ENCODE measurements at places on chromosomes 13 and 19.
A peak's percentile ranks its signal among the peaks of the same experiment; 100 is the strongest.

- DNase-seq: peak; percentile 17
- H3K4me3 ChIP-seq: no peak overlapping the region
- H3K4me1 ChIP-seq: no peaks in the 10 kb centered on the region
- H3K27ac ChIP-seq: no peak overlapping the region
- no peaks in the 10 kb centered on the region for H3K27me3 ChIP-seq
Measured at GRCh38 chr19:42121656-42122069, 10.6 kb downstream of the POU2F2 start.

DNA sequence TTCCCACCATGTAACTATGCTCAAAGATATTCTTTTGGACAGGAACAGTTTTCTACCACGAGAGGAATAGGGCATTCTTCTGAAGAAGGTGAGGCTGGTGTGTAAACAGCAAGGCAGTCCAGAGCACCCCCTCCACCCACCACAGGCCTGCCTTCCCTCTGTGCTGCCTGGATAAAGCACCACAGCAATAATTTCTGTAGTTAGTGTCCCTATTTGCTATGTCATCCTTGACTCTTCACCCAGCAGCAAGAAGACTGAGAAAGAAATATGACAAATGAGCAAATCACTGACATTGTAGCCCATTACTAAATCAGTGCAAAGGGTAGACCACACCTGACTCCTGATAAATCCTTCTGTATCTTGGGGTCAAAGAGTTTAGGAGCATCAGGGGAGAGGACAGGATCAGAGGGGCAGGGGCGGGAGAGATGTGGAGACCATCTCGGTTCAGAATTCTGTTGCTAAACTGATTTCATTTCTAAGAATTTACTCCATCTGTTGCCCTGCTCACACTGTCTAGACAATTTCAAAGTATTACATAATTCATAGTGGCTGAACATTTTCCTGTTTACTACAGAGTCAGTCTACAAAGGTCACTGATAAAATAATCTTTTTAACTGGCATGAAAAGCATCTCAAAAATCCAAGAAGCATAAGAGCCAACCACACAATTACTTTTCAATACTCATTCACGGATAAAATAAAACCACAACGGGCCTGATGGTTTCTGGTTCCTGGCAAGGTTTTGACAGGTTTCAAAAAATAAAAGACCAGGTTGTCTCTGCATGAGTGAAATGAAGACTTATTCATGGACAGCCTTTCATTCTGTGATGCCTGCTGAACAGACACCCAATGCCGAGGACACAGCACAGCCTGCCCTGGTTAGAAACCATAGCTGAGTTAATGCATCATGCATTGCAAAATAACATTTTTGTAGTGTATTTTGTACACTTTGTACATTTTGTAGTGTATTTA lies 88.4 kb upstream of the IRS2 start:
- H3K4me1 ChIP-seq: peaks cover 45% of the 10 kb centered on the region
- H3K36me3 ChIP-seq: no peaks in the 10 kb centered on the region
- peak; percentile 21 for DNase-seq

DNA sequence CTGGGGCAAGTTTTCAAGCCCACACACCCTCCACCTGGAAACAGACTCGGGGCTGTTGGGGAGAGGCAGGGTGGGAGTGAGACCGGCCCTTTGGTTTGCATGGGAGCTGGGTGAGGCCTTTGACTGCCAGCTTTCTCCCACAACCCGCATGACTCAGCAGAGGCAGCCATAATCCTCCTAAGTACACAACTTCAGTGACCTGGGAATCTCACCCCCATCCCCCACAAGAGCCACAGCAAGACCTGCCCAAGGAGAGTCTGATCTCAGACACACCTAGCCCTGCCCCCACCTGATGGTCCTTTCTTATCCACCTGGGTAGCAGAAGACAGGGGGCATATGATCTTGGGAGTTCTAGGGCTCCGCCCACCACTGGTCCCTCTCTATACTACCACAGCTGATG lies 1615.4 kb downstream of the EFNB2 start:
- H3K36me3 ChIP-seq: no peaks in the 10 kb centered on the region
- H3K27me3 ChIP-seq: no peaks in the 10 kb centered on the region
- no peak overlapping the region for H3K4me3 ChIP-seq
- no peaks in the 10 kb centered on the region for H3K4me1 ChIP-seq
- H3K27ac ChIP-seq: no peak overlapping the region
- DNase-seq: no peak

DNA sequence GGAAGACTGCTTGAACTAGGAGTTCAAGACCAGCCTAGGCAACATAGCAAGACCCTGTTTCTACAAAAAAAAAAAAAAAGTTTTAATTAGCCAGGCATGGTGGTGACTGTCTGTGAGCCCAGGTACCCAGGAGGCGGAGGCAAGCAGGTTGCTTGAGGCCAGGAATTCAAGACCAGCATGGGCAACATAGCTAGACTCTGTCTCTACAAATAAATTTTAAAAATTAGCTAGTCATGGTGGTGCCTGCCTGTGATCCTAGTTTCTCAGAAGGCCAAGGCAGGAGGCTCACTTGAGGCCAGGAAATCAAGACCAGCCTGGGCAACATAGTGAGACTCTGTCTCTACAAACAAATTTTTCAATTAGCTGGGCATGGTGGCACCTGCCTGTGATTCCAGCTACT lies 6.1 kb downstream of the INSR start:
- DNase-seq: no peak
- no peaks in the 10 kb centered on the region for H3K36me3 ChIP-seq
- no peaks in the 10 kb centered on the region for H3K27me3 ChIP-seq
- peak overlapping the region; percentile 45 for H3K27ac ChIP-seq
- peaks cover 48% of the 10 kb centered on the region for H3K4me1 ChIP-seq

DNA sequence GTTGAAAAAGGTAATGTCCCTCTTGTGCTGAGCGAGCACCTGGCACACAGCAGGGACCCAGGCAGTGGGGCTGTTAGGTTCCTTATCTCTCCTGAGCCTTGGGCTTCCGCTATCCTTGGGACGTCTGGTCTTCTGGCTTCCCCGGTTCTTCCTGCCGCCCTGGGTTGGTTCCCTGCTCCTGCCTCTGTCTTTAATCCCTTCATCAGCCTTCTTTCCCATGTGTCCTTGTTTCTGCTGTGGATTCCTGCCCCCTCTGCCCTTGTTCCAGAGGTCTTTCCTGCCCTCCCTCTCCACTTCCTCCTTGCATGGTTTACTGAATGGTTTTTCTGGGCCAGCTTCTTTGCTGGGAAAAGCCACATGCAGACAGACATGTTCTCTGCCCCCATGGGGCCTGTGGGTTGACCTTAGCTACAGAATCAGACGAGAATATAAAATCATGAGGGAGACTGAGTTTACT lies 2.6 kb downstream of the EPN1 start:
- H3K36me3 ChIP-seq: peaks cover 38% of the 10 kb centered on the region
- no peak overlapping the region for H3K4me3 ChIP-seq
- peaks cover 34% of the 10 kb centered on the region for H3K4me1 ChIP-seq
- DNase-seq: no peak
- no peaks in the 10 kb centered on the region for H3K27me3 ChIP-seq
- H3K27ac ChIP-seq: no peak overlapping the region

DNA sequence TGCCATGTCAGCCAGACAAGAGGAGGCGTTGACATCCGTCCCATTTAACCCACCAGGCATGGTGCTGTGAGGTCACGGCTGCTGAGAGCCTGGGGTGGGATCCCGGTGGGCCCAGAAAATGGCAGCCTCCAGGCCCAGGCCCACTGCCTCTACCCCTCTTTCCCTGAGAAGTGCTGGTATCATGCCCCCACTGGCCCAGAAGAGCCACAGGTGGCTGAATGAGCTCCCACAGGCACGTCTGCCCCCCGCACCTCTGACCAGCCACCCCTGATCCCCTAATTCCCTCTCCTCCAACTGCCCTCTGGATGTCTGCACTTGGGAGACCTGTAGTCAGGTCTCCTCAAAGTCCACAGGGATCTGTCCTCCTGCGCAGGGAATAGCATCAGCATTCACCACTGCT lies 37.3 kb upstream of the KCTD15 start:
- no peak overlapping the region for H3K4me3 ChIP-seq
- no peak for DNase-seq
- peak overlapping the region; percentile 77 for H3K27ac ChIP-seq
- no peaks in the 10 kb centered on the region for H3K27me3 ChIP-seq

DNA sequence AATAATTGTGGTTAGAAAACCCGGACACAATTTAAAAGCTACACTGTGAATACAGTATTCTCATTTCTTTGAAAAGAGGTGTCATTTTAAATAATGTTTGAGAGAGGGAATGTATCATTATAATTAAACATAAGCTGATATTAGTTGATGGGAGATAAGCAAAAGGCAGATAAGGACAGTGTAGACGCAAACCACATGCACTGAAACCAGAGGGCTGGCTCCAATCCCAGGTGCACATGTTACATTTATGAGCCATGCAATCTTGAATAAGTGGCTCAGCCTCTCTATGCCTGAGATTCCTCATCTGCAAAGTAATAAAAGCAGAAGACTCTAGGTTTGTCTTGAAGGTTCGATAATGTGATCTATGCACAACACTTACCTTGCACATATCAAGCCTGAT lies 238.7 kb downstream of the EFNB2 start:
- no peaks in the 10 kb centered on the region for H3K27me3 ChIP-seq
- H3K4me1 ChIP-seq: no peaks in the 10 kb centered on the region
- H3K4me3 ChIP-seq: no peak overlapping the region
